Stimulated activated CD4-positive, alpha-beta T cell treated with anti-CD3 and anti-CD28 coated beads, Interleukin-4, amount 100 ng/mL, for 4 hours (primary cell): ENCODE measurements at places on chromosomes 4 and X.

DNA sequence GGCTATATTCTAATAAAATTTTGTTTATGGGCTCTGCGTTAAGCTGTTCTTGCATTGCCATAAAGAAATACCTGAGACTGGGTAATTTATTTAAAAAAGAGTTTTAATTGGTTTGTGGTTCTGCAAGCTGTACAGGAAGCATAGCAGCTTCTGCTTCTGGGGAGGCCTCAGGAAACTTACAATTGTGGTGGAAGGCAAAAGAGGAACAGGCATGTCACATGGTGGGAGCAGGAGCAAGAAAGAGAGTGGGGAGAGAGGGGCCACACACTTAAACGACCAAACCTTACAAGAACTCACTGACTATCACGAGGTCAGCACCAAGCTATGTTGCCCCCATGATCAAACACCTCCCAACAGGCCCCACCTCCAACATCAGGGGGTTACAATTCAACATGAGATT is 74.0 kb downstream of the FHDC1 start:
- DNase-seq: no peak

DNA sequence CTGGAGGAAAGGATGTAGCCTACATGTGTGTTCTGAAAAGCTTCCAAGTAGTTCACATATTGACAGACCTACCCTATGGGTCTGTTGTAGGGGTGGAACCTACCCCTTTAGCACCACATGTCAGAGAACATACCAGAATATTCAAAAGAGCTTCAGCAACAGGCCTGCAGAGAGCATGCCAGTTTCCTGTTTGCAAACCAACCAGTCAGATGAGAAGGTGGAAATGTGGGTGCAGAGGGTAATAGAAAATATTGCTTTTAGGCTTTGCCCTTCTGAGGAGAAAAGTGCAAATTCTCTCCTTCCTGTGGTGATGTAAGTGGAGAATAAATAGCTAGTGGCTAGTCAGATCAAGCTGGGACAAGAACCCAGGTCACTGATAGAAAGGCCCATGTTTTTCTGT is 16.4 kb downstream of the INTS6L start:
- DNase-seq: no peak

GRCh38 chr4:67884701-67885100 is 899 bp upstream of the TMPRSS11D start:
- no peak for DNase-seq

DNA sequence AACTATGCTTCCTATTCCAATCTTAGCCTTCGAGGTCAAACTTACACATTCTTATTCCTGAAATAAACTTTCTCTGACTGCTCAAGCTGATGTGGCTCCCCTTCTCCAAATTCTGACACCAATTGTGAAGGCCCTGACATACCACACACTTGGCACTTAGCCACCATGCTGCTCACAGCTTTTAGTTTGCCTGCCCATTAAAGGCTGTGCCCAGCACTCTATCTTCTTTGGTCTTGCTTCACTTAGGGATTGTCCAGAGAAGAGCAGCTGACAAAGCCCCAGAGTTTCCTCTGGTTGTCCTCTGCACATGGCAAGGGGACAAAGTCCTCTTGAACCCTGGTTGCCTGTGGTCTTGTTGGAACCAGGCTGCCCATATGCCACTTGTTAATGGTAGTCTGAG is 126.1 kb downstream of the ARHGEF9 start:
- DNase-seq: no peak

- no peak for DNase-seq
These were observed 3.3 kb downstream of the RPS4X start for GRCh38 chrX:72273718-72274117.
